ENCODE measurements at places on chromosomes 4 and X. TPM values are rescaled to one million over a fixed set of nuclear protein-coding genes. Genes with fewer than 3 reads are reported as not detected.

GRCh38 chr4:111802191-111802590 is 343.1 kb upstream of the FAM241A start:
- DNase-seq: no peak

GRCh38 chr4:48275247-48275646 is 5.6 kb upstream of the TEC start:
- no peak for DNase-seq

KLHL4 gene
- 2.8 TPM for total RNA-seq

IRS4 gene
- total RNA-seq: 1.0 TPM

RAB40A gene
- 3.0 TPM for total RNA-seq
